Jurkat, Clone E6-1 (cell line): ENCODE measurements at places on chromosomes 6 and 20.

DNA sequence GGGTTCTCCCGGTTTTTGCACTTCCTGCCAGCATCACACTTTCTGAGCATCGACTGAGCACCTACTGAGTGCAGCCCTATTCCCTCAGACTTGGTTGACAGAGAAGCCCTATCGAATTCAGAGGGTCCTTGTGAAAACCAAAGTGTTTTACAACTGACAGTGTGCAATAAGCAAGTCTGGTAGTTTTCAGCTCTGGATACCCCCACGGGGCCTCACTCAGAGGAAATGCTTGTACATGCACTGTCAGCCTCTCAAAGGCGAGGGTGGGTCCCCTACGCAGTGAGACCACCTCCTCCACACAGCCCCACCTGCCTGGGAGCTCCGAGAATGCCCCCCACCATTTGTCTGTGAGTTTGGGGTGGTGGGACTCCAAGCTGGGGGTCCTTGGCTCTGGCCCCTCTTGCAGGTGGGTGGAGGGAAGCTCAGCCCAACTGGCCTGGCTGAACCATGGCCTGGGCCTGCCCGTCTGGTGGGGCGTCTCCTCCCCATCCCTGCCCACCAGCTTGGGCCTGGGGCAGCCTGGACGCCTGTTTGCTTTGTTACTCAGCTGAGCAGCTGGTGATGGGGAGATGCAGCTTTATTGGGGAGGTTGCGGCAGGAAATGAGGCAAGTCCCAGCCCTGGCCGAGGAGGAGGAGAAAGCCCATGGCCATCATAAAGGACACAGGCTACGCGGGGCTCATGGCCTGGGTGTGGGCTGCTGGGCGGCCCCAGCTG, 1.7 kb downstream of the SPDEF start:
- no peak for DNase-seq

DNA sequence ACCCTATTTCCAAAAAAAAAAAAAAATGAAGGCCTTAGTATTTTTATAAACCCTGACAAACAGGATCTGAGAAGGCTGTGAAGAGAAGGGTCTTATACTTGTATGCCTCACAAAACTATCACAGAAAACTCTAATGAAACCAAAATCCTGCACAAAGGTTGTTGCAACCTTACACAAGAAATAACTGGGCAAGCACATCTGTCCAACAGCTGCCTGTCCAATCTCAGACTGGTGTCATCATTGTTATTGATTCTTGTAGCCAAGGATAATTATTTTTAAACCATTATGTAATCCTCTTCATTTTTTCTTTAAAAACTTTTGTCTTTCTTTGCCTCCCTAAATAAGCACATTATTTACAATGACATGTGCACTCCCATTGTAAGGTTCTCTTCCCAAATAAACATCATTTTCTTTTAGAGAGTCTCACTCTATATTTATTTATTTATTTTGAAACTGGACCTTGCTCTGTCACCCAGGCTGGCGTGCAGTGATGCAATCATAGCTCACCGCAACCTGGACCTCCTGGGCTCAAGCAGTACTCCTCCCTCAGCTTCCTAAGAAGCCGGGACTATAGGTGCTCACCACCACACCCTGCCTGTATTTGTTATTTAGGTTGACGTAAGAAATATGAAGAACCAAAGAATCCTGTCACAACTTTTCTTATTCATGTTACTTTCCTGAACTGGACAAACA, 697.1 kb downstream of the DOK5 start:
- no peak for DNase-seq

GRCh38 chr6:45558858-45559257, 181.1 kb upstream of the SUPT3H start:
- no peak for DNase-seq

- peak; percentile 71 for DNase-seq
These were observed 48.2 kb downstream of the MRPL14 start for GRCh38 chr6:44078827-44079671.

DNA sequence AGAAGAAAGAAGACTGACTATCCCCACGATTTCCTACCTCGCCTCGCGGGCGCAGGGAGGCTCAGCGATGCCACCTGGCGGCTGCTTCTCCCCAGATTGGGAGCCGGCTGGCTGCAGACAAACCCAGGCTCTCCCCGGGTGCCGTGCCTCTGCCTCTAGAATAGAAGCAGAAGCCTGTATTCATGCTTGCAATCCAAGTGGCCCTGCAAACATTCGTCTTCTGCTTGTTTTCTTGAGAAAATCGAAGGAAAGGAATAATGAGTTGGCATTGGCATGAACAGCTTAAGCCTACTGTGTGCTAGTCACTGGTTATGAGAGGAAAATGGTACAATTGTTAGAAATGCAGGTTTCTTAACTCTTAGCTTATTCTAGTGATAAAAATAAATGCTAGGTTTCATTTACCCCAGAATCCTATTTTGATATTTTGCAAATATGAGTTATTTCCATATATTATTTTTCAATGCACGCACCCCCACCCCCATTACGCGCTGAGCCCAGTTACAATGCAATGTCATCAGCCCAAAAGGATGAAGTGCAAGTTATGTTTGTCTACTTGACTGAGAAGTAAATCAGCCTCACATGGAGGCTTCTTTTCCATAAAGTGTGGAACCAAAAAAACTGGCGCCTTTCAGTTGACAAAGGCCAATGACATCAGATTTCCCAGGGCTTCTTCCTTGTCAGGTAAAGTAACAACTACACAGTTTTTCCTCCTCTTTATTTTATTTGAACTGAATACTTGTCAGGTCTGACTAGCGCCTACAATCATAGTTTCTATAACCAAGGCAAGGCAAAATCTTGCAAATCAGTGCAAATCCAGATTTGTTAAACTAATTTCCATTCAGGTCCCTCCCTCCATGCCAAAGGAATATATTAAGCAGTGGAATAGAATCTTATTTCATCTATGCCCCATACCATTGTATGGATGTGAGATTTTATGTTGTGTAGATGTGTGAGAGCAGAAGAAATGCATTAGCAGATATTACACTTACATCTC, 3.9 kb upstream of the SOX4 start:
- peak; percentile 85 for DNase-seq

GRCh38 chr20:20582734-20583133, 129.7 kb downstream of the RALGAPA2 start:
- DNase-seq, result no peak

- no peak for DNase-seq
These were observed 20.1 kb downstream of the SRC start for GRCh38 chr20:37365760-37366638.

- no peak for DNase-seq
These were observed 80.5 kb downstream of the ZNF217 start for GRCh38 chr20:53513168-53513488.
